ENCODE measurements at places on chromosomes 7 and 10. TPM values are rescaled to one million over a fixed set of nuclear protein-coding genes. Genes with fewer than 3 reads are reported as not detected.

Gene ZP3
- total RNA-seq, result 1.7 TPM

Gene PSD
- total RNA-seq, result 0.09 TPM

Gene TACR2
- total RNA-seq, result not detected

Gene PDGFA
- 13.7 TPM for total RNA-seq

Gene CDHR1
- total RNA-seq, result 2.7 TPM

Gene CHST3
- total RNA-seq, result 9.1 TPM

Gene MSS51
- total RNA-seq, result 2.2 TPM

Gene GFRA1
- total RNA-seq, result 14.0 TPM

Gene UTF1
- total RNA-seq, result not detected

Gene SPDYE8
- not detected for total RNA-seq

Gene ADCYAP1R1
- total RNA-seq, result 0.39 TPM

Gene OPALIN
- total RNA-seq, result not detected

Gene FERD3L
- total RNA-seq, result not detected

Gene SEMA3D
- total RNA-seq, result 0.99 TPM

Gene NKX2-3
- total RNA-seq, result not detected

Gene ZWINT
- 104 TPM for total RNA-seq

Gene TAS2R40
- not detected for total RNA-seq

Gene FAM131B
- total RNA-seq, result 20.1 TPM

Gene STX1A
- 21.9 TPM for total RNA-seq

Gene ADAM12
- total RNA-seq, result 7.4 TPM

Gene SLC26A5
- total RNA-seq, result not detected

Gene CALCR
- total RNA-seq, result not detected

Gene ADCK2
- 7.8 TPM for total RNA-seq

Gene TYW1B
- total RNA-seq, result 4.4 TPM

Gene TRDMT1
- total RNA-seq, result 26.4 TPM

Gene CDH23
- 10.3 TPM for total RNA-seq

Gene FAM221A
- total RNA-seq, result 26.2 TPM

Gene THSD7A
- total RNA-seq, result 0.22 TPM

Gene AMPH
- 22.8 TPM for total RNA-seq

Gene SLC18A3
- not detected for total RNA-seq

Gene FBXO24
- total RNA-seq, result 1.2 TPM

Gene SCART1
- total RNA-seq, result 0.49 TPM

Gene POM121C
- total RNA-seq, result 16.2 TPM

Gene PDZD7
- 0.25 TPM for total RNA-seq

Gene VWA2
- total RNA-seq, result 0.09 TPM

Gene NEUROD6
- not detected for total RNA-seq

Gene AGR2
- total RNA-seq, result not detected

Gene SPDYE11
- total RNA-seq, result not detected

Gene SLC39A12
- total RNA-seq, result 0.22 TPM

Gene GCK
- 0.15 TPM for total RNA-seq

Gene RELN
- total RNA-seq, result 0.02 TPM

Gene GRIFIN
- total RNA-seq, result not detected

Gene ITPRID1
- not detected for total RNA-seq

Gene GALNT17
- total RNA-seq, result 23.0 TPM

Gene VOPP1
- 46.6 TPM for total RNA-seq

Gene UCN3
- not detected for total RNA-seq

Gene VAX1
- total RNA-seq, result not detected

Gene ZKSCAN1
- 43.2 TPM for total RNA-seq

Gene PAX4
- total RNA-seq, result not detected

Gene OR9A4
- 0.07 TPM for total RNA-seq

Gene RINT1
- 9.0 TPM for total RNA-seq

Gene ABCC2
- 0.26 TPM for total RNA-seq

Gene CSGALNACT2
- 7.0 TPM for total RNA-seq

All from neural progenitor cell (in vitro differentiated cells).